Hepatocyte (in vitro differentiated cells): ENCODE measurements at places on chromosomes 4 and X. TPM values are rescaled to one million over a fixed set of nuclear protein-coding genes. Genes with fewer than 3 reads are reported as not detected.

- no peak overlapping the region for H3K4me3 ChIP-seq
- H3K27me3 ChIP-seq = no peaks in the 10 kb centered on the region
- H3K27ac ChIP-seq = no peak overlapping the region
- H3K4me1 ChIP-seq = peaks cover 7% of the 10 kb centered on the region
These were observed 476.0 kb upstream of the FTHL17 start for GRCh38 chrX:31547816-31548215.

DNA sequence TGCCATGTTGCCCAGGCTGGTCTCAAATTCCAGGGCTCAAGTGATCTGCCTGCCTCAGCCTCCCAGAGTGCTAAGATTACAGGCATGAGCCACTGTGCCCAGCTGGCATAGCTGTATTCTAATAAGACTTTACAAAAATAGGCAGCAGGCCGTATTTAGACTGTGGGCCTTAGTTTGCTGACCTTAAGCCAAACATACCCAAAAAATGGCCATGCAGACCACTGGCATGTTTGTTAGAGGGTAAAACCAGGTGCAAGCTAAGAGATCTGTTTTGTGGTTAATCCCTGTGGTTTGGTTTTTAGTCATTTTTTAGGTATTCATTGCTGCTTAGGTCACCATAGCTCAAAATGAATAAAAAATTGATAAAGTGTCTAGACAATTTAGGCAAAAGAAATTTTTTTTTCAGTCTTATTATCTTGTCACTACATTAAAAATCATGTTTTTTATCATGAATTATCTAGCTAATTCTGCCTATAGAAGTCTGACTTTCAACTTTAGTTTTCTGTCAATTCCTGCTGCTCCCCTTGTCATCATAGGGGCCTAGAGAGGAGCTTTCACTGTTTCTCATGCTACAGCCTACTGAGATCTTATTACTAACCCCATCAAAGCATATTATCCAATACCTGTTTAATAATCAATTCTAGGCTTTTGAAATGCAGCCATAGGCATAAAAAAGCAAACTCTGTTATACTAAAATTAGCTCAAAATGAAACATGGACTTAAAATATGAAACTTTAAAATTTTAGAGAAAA is 7.5 kb upstream of the SPINK2 start:
- no peak for DNase-seq
- no peak overlapping the region for H3K27ac ChIP-seq
- H3K36me3 ChIP-seq = no peaks in the 10 kb centered on the region
- no peaks in the 10 kb centered on the region for H3K4me1 ChIP-seq
- no peaks in the 10 kb centered on the region for H3K27me3 ChIP-seq

DNA sequence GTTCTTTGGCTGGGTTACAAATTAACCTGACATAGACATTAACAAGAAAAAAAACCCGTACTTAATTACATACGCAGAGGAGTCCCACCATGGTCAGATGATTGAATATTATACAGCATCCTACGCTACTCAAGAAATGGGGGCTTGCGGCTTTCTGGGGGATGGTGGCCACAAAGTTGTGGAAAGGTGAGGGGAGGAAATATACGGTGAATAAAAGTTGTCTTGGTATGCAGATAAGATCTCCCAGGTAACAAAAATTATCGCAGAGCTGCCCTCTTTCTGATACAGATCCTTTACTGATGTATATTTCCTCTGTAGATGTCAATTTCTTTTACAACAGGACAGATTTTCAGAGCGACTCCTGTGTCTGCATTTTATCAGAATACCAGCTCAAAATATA is 890 bp downstream of the DCAF16 start:
- H3K27me3 ChIP-seq = no peaks in the 10 kb centered on the region
- peak overlapping the region; percentile 96 for H3K27ac ChIP-seq
- no peak for DNase-seq
- H3K4me3 ChIP-seq = peak overlapping the region; percentile 40

- H3K27me3 ChIP-seq = no peaks in the 10 kb centered on the region
- no peak overlapping the region for H3K4me3 ChIP-seq
- H3K27ac ChIP-seq = no peak overlapping the region
- peaks cover 9% of the 10 kb centered on the region for H3K4me1 ChIP-seq
- DNase-seq = no peak
- H3K36me3 ChIP-seq = no peaks in the 10 kb centered on the region
These were observed 236.6 kb upstream of the ANKRD50 start for GRCh38 chr4:124948976-124949597.

GRCh38 chr4:120218981-120219380 is 152.3 kb upstream of the MAD2L1 start:
- H3K4me1 ChIP-seq = no peaks in the 10 kb centered on the region
- no peak for DNase-seq
- H3K27me3 ChIP-seq = no peaks in the 10 kb centered on the region
- H3K36me3 ChIP-seq = no peaks in the 10 kb centered on the region
- no peak overlapping the region for H3K27ac ChIP-seq

- no peak overlapping the region for H3K27ac ChIP-seq
- peaks cover 5% of the 10 kb centered on the region for H3K4me1 ChIP-seq
- H3K27me3 ChIP-seq = no peaks in the 10 kb centered on the region
- H3K4me3 ChIP-seq = no peak overlapping the region
- peaks cover 6% of the 10 kb centered on the region for H3K36me3 ChIP-seq
These were observed 88.0 kb upstream of the CBR4 start for GRCh38 chr4:169098054-169098497.

DNA sequence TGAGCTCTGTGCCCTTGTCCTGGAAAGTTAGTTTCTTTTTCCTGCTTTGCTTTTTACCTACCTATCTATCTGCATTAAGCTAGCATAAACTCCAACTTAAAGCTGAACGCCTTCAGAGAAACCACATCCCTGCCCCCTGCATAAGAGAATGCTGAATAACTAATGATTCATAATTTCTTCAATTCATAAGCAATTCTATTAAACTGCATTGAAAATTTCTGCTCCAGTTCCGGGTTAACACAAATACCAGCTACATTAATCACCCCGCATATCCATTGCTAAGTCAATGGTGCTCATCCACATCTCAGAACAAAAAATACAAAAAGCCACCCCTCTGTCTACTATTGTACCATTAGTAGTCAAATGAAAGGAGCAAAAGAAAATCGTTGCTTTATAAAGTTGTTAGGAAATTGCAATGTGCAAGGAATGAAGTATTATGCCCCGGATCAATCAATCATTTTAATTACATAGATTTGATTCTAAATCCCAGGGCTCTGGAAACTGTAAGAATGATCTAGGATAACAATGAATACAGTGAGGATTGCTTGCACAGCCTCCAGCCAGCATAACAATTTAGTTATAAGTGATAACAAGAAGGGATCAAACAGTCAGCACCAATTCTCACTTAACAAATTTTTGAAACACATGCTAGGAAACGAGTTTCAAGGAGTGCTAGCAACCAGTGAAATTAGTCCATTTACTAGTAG is 106.8 kb downstream of the ELOVL6 start:
- H3K4me1 ChIP-seq = no peaks in the 10 kb centered on the region
- H3K27me3 ChIP-seq = no peaks in the 10 kb centered on the region
- no peak overlapping the region for H3K27ac ChIP-seq

- no peak overlapping the region for H3K27ac ChIP-seq
- no peaks in the 10 kb centered on the region for H3K36me3 ChIP-seq
- no peaks in the 10 kb centered on the region for H3K4me1 ChIP-seq
- DNase-seq = no peak
- H3K4me3 ChIP-seq = no peak overlapping the region
- H3K27me3 ChIP-seq = no peaks in the 10 kb centered on the region
These were observed 25.6 kb upstream of the CORIN start for GRCh38 chr4:47863486-47863885.

- peak overlapping the region; percentile 75 for H3K27ac ChIP-seq
- DNase-seq = peak; percentile 55
- no peaks in the 10 kb centered on the region for H3K27me3 ChIP-seq
- no peaks in the 10 kb centered on the region for H3K36me3 ChIP-seq
These were observed 3.4 kb upstream of the USP53 start for GRCh38 chr4:119209077-119209476.

GRCh38 chrX:31423609-31424189 is 351.9 kb upstream of the FTHL17 start:
- no peaks in the 10 kb centered on the region for H3K36me3 ChIP-seq
- peak; percentile 74 for DNase-seq
- no peak overlapping the region for H3K4me3 ChIP-seq
- peak overlapping the region; percentile 48 for H3K27ac ChIP-seq
- no peaks in the 10 kb centered on the region for H3K27me3 ChIP-seq

GRCh38 chr4:45578874-45579273 is 545.0 kb downstream of the GABRG1 start:
- no peaks in the 10 kb centered on the region for H3K4me1 ChIP-seq
- H3K27ac ChIP-seq = no peak overlapping the region
- H3K4me3 ChIP-seq = no peak overlapping the region
- no peaks in the 10 kb centered on the region for H3K36me3 ChIP-seq
- no peaks in the 10 kb centered on the region for H3K27me3 ChIP-seq

GRCh38 chrX:42720209-42720608 is 57.8 kb downstream of the PPP1R2C start:
- H3K36me3 ChIP-seq = no peaks in the 10 kb centered on the region
- no peak for DNase-seq
- no peaks in the 10 kb centered on the region for H3K27me3 ChIP-seq
- no peak overlapping the region for H3K4me3 ChIP-seq

DNA sequence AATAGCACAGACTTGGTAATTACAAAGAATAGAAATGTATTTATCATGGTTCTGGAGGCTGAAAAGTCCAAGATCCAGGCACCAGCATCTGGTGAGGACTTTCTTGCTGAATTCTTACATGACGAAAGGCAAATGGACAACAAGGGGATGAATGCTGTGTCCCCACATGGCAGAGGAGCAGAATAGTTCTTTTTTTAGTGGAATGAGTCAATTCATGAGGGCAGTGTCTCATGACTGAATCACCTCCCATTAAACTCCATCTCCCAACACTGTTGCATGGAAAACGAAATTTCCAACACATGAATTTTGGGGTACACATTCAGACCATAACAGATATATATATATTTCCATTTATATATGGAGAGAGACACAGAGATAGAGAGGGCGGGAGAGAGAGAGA is 628.3 kb downstream of the TRIML1 start:
- H3K27ac ChIP-seq = no peak overlapping the region
- H3K4me3 ChIP-seq = no peak overlapping the region
- no peaks in the 10 kb centered on the region for H3K27me3 ChIP-seq
- H3K4me1 ChIP-seq = no peaks in the 10 kb centered on the region
- DNase-seq = no peak

GRCh38 chrX:40174001-40174853 is 76.5 kb upstream of the BCOR start:
- H3K27me3 ChIP-seq = peaks cover 6% of the 10 kb centered on the region
- H3K27ac ChIP-seq = peak overlapping the region; percentile 99
- H3K4me3 ChIP-seq = peak overlapping the region; percentile 11
- H3K36me3 ChIP-seq = no peaks in the 10 kb centered on the region
- peak; percentile 76 for DNase-seq
- H3K4me1 ChIP-seq = peaks cover 66% of the 10 kb centered on the region

GRCh38 chr4:96845819-96846218 is 1005.9 kb downstream of the PDHA2 start:
- H3K27me3 ChIP-seq = no peaks in the 10 kb centered on the region
- DNase-seq = no peak
- H3K27ac ChIP-seq = no peak overlapping the region
- no peak overlapping the region for H3K4me3 ChIP-seq
- H3K4me1 ChIP-seq = no peaks in the 10 kb centered on the region

DNA sequence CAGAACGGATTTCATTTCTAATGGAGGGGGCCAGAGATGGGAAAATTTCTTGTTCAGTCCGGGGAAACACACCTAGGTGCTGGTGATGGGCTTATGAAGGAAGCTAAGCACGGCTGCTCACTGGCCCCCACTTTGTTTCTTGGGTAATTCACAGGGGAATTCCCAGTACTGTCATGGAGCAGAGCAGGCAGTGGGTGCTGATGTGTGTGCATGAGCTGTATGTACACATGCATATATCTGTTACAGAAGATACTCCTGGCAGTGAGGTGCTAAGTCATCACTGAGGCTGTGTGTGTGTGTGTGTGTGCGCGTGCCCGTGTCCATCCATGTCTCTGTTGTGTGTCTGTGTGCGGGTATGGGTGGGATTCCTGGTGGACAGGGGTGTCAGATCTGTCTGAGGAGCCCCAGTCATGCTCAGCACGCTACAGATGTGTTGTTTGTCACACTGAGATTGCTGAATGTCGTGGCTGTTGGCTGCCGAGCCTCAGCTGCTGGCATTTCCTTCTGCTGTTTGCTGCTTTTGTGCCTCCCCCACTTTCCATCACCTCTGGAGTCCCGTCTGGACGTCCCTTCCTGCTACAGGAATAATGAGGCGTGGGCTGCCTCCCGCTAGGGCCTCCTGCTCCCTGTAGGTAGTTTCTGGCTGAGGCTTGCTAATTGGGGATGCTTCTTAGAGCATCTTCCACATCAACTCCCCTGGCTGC is 53.3 kb downstream of the JADE1 start:
- no peak for DNase-seq
- H3K27me3 ChIP-seq = no peaks in the 10 kb centered on the region
- no peaks in the 10 kb centered on the region for H3K36me3 ChIP-seq
- peaks cover 21% of the 10 kb centered on the region for H3K4me1 ChIP-seq
- H3K4me3 ChIP-seq = no peak overlapping the region
- H3K27ac ChIP-seq = no peak overlapping the region

DNA sequence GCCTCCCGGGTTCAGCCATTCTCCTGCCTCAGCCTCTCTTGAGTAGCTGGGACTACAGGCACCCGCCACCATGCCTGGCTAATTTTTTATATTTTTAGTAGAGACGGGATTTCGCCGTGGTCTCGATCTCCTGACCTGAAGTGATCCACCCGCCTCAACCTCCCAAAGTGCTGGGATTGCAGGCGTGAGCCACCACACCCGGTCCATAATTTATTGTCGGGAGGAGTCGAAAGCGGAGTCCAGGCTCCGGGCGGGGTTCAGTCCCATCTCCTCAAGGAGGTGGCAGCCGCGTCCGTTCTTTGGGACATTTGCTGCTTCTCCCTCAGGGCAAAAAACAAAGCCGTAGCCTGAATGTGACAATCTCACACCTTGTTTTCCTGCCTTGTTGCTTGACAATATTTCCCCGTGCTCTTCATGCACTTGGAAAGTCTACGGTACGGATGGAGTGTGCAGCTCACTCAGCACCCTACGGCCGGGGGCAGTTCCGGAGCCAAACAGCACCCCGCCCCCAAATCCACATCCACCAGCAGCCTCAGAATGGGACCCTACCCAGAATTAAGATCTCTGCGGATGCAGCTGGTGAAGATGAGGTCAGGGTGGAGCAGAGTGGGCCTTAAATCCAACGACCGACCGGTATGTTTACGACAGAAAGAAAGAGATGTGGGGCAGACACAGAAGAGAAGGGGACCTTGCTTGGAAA is 9.6 kb downstream of the GTPBP6 start:
- no peak overlapping the region for H3K4me3 ChIP-seq
- H3K4me1 ChIP-seq = no peaks in the 10 kb centered on the region
- H3K36me3 ChIP-seq = no peaks in the 10 kb centered on the region

- no peaks in the 10 kb centered on the region for H3K4me1 ChIP-seq
- H3K27me3 ChIP-seq = no peaks in the 10 kb centered on the region
- H3K4me3 ChIP-seq = no peak overlapping the region
- H3K36me3 ChIP-seq = no peaks in the 10 kb centered on the region
These were observed 68.7 kb upstream of the NDST3 start for GRCh38 chr4:117965622-117966021.

Gene SLC6A14
- total RNA-seq = 0.72 and 2.7 TPM in 2 replicates

Gene SLC2A9
- total RNA-seq = 2.7 and 6.2 TPM in 2 replicates

Gene MAGEA4
- total RNA-seq = not detected in 2 replicates

Gene RHOH
- 0.36 TPM in 1 of 2 replicates, not detected in the other for total RNA-seq

Gene NPNT
- 198 and 228 TPM in 2 replicates for total RNA-seq

Gene TRAM1L1
- 4.5 and 6.9 TPM in 2 replicates for total RNA-seq

Gene ETDA
- total RNA-seq = not detected in 2 replicates

Gene RENBP
- total RNA-seq = 22.2 and 22.8 TPM in 2 replicates
